AG08396 (cell line): ENCODE measurements at places on chromosomes 6 and 20.

DNA sequence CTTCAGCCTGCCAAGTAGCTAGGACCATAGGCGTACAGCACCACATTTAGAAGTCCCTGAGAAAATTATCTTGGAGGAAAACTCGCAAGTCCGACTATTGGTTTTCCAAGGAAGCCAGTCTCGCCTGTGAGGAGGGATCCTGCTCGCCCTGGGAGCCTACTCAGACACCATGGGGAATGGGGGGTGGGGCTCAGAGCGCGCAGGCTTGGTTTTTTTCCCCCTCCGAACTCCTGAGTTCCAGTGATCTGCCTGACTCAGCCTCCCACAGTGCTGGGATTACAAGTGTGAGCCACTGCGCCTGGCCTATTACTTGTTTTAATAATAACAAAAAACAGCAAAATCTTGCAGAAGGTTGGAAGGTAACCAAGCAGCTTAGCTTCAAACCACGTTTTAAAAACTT is 153.7 kb downstream of the OR2B2 start:
- DNase-seq = no peak

DNA sequence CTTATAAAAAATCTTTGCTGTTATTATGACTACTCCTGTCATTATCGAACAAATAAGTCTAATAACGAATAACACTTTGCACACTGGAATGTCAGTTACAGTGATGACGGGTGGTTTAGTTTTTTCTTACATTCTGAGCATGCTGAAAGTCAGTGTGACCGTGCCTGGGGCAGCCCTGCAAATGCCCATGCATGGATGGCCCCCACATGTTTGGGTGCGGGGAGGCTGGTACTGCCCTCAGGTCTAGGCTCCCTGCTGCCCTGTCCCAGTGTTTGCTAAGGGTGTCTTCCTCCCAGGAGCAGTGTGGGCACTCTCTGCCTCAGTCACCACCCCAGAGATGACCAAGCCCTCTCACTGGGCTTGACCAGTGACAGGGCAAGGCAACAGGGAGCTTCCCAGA is 3.0 kb downstream of the CSTL1 start:
- DNase-seq = no peak

- no peak for DNase-seq
Observed at GRCh38 chr20:63049561-63050221, 42.9 kb upstream of the BHLHE23 start.

DNA sequence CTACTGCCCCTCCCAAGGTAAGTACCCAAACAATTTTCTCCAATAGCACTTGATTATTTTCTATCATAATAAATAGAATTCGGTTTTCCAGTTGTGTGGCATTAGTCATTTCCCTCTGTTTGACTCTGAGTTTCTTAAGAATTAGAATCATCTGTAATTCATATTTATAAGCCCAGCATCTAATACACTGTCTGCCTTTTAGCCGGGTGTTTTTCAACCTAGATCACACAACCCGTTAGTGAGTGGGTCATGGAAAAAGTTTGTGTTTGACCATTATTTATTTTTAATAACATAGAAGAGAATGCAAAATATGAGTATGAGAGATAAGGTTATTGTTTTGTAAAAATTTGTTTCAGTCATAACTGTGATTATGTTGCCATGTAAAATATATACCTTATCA is 701.6 kb downstream of the RFPL4B start:
- no peak for DNase-seq

- no peak for DNase-seq
Observed at GRCh38 chr6:43295456-43295855, 2.6 kb upstream of the SLC22A7 start.

GRCh38 chr6:132131758-132132157 is 180.6 kb upstream of the CCN2 start:
- peak; percentile 78 for DNase-seq

DNA sequence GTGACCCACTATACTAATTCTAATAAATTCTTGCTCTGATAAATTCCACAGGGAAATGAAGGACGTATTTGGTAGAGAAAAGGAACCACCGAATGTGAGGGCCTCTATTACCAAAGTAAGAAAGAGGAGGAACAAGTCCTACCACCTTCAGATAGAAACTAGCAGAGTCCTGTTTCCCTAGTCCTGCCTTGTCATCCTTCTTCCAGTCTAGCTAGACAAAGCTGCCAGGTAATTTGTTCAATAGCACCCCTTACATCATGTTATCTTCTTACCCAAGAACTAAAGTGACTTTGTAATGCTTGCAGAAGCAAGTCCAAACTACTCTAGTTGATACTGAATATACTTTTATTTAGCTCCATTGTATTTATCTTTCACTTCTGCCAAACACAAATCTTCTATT is 29.3 kb upstream of the FAM83B start:
- DNase-seq = no peak

DNA sequence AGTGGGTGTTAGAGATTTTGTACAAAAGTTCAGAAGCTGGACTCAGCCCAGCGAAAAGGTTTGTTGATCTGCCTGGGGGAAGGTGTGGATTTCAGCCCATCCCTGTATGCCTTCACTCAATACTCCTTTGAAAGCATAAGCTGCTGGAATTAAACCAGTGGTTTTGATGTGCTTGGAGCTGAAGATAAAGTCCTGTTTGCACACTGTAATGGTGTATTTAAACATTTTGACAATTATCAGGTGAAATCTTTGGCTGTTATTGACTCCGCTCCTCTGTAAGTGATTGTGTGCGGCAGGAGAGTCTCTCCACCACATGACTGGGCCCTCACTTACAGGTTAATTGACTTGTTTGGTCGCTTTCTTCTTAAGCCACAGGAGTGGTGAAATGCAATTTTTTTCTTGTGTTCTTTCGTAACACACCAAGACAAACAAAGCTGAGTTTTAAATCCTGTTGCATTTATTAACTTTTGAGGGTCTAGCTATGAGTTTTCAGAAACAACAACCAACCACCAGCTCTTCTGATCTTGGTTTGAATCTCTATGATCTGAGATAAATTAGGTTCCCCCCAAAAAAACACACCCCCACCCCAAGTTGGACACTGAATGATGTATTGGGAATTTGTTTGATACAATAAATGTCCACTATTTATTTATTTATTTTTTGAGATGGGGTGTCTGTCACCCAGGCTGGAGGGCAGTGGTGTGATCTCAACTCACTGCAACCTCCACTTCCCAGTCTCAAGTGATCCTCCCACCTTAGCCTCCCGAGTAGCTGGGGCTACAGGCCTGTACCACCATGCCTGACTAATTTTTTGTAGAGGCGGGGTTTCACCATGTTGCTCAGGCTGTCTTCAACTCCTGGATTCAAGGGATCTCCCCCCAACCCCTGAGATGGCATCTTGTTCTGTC is 46.3 kb upstream of the NCOA3 start:
- no peak for DNase-seq

GRCh38 chr6:42264162-42264851 is 46.6 kb upstream of the MRPS10 start:
- DNase-seq = no peak

DNA sequence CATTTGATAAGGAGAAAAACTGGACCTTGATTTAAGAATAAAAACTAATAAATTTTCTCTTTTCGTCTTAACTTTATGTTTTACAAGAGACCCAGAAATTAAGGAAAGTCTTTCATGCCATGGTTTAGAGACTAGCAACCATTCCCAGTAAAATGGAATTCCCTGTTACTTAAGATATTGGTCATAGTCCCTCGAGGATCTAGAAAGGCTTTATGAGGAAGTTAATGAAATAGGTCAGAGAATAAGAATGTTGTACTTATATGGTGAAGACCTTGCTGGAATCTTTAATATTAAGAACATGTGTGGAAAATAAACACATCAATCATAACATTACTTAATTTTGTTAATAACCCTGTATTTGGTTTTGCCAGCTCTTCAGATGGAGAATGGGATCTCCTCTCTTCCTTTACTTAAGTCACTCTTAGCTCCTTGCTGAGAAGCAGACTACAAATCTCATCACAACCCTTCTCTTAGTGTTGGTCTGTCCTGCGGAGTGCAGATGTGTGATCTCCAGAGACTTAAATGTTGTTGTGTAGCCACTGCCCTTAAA is 382.9 kb downstream of the QKI start:
- no peak for DNase-seq

DNA sequence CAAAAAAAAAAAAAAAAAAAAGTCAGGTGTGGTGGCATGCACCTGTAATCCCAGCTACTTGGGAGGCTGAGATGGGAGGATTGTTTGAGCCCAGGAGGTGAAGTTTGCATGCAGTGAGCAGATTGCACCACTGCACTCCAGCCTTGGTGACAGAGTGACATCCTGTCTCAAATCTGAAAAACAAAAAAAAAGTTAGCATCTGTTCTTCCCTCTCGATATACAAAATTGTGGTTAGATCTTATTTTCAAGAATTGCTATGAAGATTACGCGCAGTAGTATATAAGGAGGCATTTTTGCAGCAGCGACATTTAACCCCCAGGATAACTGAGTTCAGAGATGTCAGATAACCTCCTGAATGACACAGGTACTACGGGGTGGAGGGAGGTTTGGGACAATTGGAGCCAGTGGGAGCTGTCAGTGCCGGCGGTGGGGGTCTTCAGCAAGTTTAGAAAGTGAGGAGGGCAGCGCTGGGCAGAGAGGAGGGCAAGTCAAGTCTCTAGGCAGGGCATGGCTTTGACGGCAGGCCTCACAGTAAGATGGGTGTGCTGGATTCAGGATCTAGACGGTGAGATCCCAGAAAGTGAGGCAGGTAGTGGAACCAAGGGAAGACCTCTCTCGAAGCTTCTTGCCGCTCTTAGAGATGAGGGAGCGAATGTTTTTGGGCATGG is 26.2 kb upstream of the MRPS18A start:
- DNase-seq = no peak

DNA sequence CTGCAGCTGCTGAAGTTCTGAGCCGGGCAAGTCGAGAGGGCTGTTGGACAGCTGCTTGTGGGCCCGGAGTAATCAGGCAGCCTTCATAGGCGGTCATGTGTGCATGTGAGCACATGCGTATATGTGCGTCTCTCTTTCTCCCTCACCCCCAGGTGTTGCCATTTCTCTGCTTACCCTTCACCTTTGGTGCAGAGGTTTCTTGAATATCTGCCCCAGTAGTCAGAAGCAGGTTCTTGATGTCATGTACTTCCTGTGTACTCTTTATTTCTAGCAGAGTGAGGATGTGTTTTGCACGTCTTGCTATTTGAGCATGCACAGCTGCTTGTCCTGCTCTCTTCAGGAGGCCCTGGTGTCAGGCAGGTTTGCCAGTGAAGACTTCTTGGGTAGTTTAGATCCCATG is 21.2 kb upstream of the MAPK13 start:
- no peak for DNase-seq
